Esophagus squamous epithelium (tissue), 5 donors: ENCODE measurements at places on chromosomes 2 and 18.

GRCh38 chr18:57854726-57855125, 51.6 kb upstream of the ATP8B1 start:
- DNase-seq, result no peak

GRCh38 chr2:181306785-181307184, 150.4 kb upstream of the ITGA4 start:
- no peak for DNase-seq

- DNase-seq, result no peak
These were observed 485.7 kb downstream of the TXNL1 start for GRCh38 chr18:56152551-56153310.

GRCh38 chr2:113088213-113088992, 20.6 kb downstream of the IL1F10 start:
- DNase-seq, result no peak

DNA sequence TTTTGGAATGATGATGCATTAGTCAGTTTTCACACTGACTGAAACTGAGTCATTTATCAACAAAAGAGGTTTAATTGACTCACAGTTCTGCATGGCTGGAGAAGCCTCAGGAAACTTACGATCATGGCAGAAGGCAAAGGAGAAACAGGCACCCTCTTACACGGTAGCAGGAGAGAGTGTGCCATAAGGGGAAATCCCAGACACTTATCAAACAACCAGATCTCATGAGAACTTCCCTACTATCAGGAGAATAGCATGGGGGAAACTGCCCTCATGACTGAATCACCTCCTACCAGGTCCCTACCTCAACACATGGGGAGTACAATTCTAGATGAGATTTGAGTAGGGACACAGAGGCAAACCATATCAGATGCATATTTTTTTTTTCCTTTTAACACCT, 504.5 kb upstream of the VRK2 start:
- no peak for DNase-seq

- no peak for DNase-seq
These were observed at the start of gene NEURL3 for GRCh38 chr2:96505231-96505889. Gene NEURL3, minus strand, starts transcription at chr2:96505357. Its CDS starts 71 bp downstream, at chr2:96505286.

DNA sequence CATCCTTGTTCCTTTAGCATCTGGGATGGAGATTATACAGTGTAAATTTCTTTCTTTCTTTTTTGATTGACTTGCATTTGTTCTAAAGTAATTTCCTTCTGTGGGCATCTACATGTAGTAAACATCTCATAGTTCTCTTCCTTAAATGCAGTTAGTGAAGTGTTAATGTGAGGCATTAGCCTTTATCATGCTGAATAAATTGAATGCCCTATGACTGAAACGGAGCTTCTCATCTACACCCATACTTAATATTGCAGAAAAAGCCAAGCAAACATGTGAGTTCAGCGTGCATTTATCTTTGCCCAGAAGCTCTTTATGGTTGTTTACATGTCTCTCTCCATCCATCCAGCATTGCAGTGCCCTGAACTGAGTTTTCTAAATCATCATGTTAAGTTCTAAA, 58.3 kb downstream of the LYPD1 start:
- no peak for DNase-seq

DNA sequence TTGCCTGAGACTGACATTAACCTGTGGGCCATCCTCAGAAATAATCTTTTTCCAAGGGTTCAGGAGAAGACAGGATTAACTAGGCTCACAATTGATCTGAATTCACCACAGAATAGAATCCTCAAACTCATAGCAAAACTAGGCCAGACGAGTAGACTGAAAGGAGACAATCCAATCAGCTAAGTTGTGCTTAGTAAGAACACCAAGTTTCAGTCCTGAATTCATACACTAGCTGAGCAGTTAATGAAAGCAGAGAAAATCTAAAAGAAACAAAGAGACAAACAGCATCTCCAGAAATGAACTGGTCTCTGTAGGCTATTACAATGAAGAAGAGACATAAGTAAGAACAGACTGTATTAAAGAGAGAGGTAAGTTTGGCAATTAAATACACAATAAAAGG, 89.5 kb downstream of the GORASP2 start:
- no peak for DNase-seq
